ENCODE measurements at places on chromosomes 11 and 22.

DNA sequence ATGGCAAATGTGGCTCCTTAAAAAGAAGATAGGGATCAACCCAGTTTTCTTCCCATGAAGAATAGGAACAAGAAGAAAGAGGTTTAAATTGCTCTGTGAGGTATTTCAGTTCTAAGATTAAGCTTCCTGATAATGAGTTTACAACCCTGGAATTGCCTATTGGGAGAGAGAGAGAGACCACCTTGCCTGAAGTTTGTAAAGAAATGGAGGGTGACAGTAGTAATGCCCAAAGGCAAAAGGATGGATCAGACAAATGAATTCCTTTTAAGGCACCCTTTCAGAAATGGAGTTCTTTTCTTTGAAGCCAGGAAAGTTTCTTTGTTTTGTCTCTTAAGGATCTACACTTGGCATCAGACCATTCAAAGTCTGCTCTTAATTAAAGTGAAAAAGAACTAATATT is 74.3 kb downstream of the DDIAS start:
- no peak for DNase-seq

- DNase-seq = no peak
Measured at GRCh38 chr22:40410731-40411505, 40.5 kb downstream of the SGSM3 start.

GRCh38 chr11:133253570-133253969 is 278.7 kb downstream of the OPCML start:
- DNase-seq = no peak

- DNase-seq = no peak
Measured at GRCh38 chr11:22337596-22338485, at the start of gene SLC17A6. Gene SLC17A6 (plus strand): TSS chr11:22338381. CDS start chr11:22338534, 153 bp downstream.

GRCh38 chr22:19199479-19199878 is 20.9 kb upstream of the SLC25A1 start:
- DNase-seq = no peak

DNA sequence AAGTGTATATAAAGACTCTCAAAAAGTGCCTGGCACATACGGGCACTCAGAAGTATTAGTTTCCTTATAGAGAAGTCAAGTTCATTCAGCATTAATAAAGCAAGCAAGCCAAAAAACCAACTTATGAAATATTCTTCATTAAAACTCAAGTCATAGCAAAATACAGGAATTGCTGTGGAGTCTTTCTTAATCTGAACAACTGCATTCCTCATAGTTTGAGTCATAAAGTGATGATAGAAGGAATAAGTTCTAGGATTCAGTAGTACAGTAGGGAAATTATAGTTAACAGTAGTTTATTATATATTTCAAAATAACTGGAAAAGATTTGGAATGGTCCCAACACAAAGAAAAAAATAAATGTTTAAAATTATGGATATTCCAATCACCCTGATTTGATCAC is 200.3 kb downstream of the C11orf91 start:
- DNase-seq = no peak

DNA sequence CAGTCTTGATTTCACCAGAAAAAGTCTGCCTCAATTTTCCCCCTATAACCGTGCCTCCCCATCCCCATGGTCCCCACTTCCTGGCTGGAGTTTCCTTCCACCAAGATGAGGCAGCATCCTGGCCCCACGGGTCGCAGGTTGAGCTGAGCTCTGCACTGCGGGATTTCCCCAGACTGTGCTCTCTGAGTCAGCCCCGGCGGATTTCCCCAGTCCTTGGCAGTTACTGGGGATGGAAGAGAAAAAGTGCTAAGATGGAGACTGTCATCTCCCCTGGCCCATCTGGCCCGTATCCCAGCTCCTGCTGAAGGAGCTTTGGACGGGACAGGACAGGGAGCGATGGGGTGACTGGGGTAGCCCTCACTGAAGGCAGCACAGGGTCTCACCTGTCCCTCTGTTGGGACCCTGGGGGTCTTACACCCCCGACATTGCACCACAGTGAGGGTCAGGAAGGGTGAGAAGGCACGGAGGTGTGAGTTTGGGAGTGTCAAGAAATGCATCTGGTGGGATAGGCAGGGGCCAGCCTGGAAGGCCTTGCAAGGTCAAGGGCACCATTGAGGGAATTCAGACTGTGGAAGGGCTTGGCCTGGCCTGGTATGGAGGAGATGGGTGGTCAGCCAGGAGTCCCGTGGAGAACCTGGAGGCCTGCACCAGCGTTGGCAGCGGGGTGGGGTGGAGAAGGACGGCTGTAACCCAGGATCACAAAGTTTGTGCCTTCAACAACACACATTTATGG is 36.5 kb downstream of the NADSYN1 start:
- DNase-seq = no peak

Data from posterior cingulate gyrus (tissue), 11 donors.